ENCODE measurements at places on chromosomes 5 and 9.

GRCh38 chr5:9698125-9698826 is 68.1 kb upstream of the TAS2R1 start:
- peak; percentile 51 for DNase-seq

- DNase-seq, result no peak
Measured at GRCh38 chr9:122090287-122090883, 2.7 kb downstream of the TTLL11 start.

GRCh38 chr5:156920042-156920860 is 42.8 kb downstream of the TIMD4 start:
- no peak for DNase-seq

GRCh38 chr9:95207403-95207802 is 110.1 kb downstream of the FANCC start:
- DNase-seq, result no peak

GRCh38 chr5:32771037-32771436 is 59.9 kb downstream of the NPR3 start:
- DNase-seq, result no peak

DNA sequence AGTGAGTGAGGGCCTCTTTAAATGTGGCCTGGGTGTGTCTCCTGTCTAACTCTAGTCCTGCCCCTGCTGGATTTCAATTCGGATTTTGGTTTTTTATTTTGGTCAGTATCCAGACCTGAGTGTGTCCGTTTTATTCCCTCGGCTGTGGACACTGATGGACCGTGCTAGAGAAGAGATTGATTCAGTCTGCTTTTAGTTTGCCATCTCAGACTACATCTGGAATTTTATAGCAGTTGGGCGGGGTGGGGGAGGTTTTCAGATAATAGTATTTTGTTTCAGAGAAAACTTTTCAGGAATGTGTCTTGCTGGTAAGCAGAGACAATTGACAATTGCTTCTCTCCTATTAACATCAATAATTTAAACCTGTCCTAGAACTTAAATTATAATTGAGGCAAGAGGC is 308.1 kb downstream of the ARHGAP26 start:
- no peak for DNase-seq

- DNase-seq, result no peak
Measured at GRCh38 chr5:52598968-52599367, 188.7 kb upstream of the ITGA1 start.

- no peak for DNase-seq
Measured at GRCh38 chr9:112173489-112174221, 1.4 kb downstream of the SUSD1 start.

GRCh38 chr9:92440751-92441046 is 16.4 kb upstream of the OMD start:
- DNase-seq, result no peak

DNA sequence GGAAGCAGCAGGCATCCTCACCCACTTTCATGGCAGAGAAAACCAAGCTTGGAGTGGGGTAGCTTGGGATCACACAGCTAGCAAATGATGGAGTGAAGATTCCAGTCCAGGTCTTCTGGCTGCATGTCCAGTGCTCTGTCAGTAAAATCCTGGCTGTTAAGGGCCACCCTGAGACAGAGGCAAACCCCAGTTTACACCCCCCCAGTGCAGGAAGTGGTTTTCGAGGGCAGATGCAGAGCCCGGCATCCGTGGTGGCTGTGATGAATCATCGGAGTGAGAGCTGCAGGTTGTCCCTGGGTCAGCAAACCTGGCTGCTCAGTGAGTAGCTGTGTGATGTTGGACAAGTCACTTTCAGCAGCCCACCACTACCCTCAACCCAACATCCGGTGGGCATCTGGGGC is 115.4 kb downstream of the RGS3 start:
- peak; percentile 89 for DNase-seq

DNA sequence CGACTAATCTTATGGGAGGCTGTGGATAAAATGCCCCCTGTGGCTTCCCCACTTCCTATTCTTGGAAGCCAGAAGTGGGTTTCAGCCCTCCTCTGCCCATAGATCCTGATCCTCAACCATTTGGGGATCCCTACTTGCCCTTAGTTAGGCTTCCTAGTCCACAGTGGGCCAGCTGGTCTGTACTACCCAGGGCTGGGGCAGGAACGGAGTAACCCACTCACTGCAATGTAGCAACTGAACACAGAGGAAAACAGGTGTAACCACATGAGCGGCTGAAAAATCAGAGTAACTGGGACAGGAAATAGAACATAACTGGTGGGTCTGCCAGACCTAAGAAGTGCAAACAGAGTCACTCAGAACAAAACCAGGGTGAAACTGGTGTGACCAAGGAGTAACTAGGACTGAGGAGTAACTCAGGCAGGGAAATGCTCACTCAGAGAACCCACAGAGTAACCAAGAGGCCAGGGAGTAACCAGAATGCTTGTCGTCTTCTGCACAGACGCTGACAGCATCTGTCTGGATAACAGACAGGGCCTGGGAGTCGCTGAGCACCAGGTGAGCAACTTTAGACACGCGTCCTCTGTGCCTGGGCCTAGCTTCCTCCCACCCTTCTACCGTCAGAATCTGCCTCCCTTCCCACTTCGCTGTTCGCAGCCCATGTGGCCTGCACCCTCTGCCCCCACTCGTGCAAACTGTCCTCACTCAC is 1.0 kb downstream of the AQP3 start:
- DNase-seq, result no peak

- DNase-seq, result no peak
Measured at GRCh38 chr9:76322810-76323209, 71.4 kb downstream of the RFK start.

GRCh38 chr5:44943647-44944046 is 134.9 kb downstream of the MRPS30 start:
- no peak for DNase-seq

GRCh38 chr5:131825404-131826013 is 28.7 kb upstream of the FNIP1 start:
- DNase-seq, result no peak
